ENCODE measurements at places on chromosomes 2 and 18.

GRCh38 chr2:24546669-24547068 is 55.6 kb downstream of the NCOA1 start:
- no peak for DNase-seq

- no peak for DNase-seq
These were observed 516.6 kb upstream of the NXPH2 start for GRCh38 chr2:139296672-139297209.

- no peak for DNase-seq
These were observed 351.6 kb downstream of the EIPR1 start for GRCh38 chr2:3025984-3026383.

DNA sequence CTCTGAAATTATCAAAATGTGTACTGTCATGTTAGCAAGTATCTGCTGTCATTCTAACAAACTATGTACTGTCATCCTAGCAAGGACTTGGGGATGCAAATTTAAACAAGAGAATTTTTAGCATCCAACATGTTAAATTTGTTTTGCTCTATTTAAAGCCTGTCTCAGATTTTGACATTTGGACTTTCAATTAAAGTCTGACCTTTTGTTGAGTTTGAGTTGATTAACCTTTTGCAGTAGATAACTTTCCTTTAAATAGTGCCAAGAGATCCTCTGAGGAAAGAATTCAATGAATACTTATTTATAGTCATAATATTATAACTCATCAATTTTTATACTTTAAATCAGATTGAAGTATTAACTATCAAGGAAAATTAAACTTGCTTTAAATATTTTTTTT is 80.2 kb downstream of the TDRD15 start:
- no peak for DNase-seq

- no peak for DNase-seq
These were observed 8.2 kb upstream of the SLC39A10 start for GRCh38 chr2:195648787-195649186.

DNA sequence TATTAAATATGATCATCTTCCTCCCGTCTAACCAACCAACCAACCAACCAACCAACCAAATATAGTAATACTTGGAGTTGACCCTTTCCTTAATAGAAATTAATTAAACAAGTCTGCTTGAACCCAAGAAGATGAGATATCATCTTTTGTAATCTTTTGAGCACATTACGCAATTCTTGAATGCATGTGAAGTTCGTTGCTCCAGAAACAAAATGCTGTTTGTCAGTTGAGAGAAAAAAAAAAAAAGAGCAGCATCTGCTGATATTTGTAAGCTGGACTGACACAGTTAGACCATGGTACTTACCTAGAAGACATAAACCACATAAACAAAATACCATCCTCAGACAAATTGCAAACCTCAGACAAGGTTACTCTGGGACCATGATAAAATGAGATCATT is 9.2 kb upstream of the SERPINB2 start:
- DNase-seq: no peak

- DNase-seq: no peak
These were observed 984.5 kb upstream of the CDH2 start for GRCh38 chr18:29161429-29161828.

DNA sequence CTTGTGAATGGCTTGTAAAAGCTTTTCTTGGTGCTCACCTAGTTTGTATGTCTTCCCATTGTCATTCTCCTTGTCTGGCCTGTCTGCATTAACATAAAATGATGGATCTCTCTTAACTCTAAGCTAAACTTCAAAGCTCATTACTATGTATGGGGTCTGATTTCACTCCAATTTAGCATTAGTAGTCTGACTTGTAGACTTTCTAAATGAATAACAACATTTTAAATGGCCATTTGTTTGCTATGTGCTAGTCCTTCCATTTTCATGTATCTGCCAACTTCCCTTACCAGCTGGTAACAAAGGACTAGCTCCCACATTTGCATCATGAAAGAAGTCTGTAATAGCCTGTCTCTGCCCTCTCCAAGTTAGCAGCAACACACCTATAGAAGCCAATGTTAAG is 324.2 kb upstream of the RGPD4 start:
- no peak for DNase-seq

DNA sequence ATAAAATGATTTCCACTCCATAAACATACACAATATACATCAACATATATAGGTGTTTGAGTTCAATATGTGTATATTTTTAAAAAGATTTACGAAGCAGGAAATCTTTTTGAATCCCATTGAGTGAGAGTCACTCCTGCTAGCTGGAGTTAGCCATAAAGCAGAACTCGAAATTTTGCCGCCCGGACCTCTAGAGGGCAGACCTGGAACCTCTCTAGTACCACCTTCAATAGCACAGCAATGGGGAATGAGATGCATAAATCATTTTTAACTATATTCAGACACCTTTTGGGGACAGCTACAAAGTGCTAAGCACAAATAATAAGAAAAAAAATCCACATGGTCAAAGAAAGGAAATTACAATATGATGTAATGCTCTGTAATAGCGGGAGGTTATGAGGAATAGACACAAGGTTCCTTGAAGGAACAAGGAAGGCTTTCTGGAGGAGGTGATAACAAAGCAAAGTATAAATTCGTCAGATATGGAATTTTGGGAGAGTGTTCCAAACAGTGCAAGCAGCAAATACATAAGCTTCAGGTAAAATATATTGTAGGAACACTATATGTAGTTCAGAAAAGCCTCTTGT is 533.4 kb downstream of the ERBB4 start:
- DNase-seq: no peak

- DNase-seq: no peak
These were observed 28.2 kb downstream of the ABCG5 start for GRCh38 chr2:43810452-43810851.

DNA sequence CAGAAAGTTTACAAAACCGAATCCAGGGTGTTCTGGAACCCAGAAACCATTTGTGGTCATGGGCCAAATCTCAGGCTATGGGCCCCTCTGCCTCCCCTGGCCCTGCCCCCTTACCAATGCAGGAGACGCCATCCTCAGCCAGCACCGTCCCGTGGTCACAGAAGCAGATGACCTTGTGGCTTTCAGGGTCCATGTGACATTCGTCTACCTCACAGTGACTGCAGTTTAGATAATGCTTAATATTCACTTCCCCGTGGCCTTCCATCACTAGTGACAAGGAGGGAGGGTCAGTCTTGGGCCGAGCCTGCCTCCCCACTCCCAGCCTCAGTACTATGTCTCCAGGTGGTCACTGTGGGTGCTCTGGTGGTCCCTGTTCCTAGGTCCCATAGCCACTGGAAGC is 111.6 kb downstream of the CLIP4 start:
- DNase-seq: no peak

DNA sequence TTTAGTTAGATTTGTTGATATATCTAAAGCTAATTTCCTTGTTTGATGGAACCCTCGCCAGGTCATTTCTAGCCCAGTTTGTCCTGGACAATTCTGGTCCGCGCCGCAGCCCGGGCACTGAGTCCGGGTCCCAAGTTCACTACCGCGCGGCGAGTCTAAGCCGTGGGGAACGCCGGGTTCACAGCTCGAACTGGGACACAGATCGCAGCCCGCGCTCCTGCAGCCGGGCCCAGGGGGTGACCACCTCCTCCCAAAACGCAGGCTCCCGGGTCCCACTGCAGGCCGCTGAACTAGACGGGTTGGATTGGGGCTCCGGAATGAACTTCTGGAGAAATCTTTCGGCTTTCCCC is 681 bp downstream of the ACADL start:
- DNase-seq: no peak

- no peak for DNase-seq
These were observed 73.6 kb upstream of the CYP1B1 start for GRCh38 chr2:38149531-38149930.

GRCh38 chr2:131125195-131125757 is 20.1 kb downstream of the PLEKHB2 start:
- DNase-seq: no peak

DNA sequence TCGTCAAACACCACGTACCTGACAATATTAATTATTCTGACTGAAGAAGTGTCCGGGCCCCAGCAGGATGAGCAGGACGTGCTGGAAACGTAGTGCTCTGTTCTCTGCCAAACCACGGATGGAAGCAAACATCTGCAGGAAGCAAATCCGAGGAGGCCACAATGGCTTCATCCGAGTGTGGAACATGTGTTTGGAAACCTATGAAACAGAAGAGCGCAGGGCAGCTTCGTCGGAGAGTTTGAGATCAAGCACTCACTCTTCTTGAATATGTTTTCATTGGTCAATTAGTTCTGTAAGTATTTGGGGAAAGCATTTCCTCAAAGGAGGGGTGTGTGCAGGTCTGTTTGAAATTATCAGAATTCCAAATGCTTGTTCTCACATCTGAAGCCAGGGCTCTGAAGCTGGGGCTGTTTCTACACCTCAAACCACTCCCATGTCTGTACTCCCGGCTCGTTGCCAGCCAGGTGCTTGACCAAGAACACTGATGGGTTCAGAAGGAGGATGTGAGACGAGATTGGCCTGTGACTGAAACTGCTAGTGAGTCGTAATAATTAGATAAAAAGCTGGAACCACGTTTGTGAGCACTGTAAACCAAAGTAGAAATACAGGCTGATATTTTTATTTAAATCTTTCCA is 356.6 kb upstream of the SALL3 start:
- no peak for DNase-seq

DNA sequence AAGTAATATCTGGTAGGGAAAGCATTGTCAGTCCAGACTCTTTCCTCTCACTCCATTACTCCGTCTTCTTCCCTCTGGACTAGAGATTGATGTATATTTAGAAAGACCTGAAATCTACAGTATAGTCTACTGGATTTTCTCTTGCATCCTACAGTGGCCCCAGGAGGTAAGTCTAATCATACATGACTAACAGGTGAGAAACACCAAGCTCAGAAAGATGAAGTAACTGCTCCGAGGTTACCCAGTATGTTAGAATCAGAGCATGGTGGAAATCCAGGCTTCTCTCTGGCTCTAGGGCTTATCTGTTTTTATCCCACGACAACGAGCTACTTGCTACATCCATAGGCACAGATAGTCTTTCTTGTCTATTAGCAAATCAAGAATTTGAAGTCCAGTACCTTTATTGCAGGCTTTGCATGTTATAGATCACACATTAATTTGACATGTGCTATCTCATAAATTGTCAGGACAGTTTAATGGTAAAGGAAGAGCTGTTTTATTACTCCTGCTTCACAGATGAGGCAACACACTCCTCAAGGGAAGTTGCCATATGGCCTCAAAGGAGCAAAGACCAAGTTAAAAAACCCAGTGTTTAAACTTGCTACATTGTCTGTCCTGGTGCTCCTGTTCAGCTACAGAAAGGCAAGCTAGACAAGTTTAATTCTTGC is 484.3 kb downstream of the THSD7B start:
- no peak for DNase-seq

DNA sequence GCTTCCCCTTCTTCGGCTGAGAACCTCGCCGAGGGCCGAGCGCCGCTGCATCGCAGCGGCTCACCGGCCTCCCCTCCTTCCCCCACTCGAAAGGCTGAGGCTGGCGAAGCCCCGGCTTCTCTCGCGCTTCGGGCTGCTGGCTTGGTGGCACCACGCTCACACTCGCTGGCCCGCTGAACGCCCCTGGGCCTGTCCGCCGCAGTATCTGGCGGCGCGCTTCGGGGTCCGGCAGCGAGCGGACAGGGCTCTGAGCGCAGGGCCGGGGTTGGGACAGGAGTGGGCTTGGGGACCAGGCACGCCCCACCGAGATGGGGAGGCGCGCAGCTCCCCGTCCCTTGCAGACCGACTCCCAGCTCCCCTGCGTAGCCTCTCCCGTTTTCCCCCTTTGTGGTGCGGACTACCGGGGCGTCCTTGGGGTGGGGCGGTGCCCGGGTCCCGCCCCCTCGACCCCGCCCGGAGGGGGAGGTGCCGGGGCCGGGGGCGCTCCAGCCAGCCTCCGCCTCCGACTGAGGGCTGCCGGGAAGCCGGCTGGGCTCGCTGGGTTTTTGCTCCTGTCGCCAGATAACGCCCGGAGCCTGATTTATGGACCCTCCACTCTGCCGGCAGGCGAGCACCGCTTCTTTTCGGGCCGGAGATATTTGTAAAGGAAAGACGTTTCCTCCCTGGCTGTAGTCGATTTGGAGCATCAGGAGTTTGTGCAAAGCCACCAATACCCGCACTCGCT is 3.8 kb downstream of the GBX2 start:
- no peak for DNase-seq

- no peak for DNase-seq
These were observed 44.8 kb upstream of the CNGA3 start for GRCh38 chr2:98301469-98301868.

DNA sequence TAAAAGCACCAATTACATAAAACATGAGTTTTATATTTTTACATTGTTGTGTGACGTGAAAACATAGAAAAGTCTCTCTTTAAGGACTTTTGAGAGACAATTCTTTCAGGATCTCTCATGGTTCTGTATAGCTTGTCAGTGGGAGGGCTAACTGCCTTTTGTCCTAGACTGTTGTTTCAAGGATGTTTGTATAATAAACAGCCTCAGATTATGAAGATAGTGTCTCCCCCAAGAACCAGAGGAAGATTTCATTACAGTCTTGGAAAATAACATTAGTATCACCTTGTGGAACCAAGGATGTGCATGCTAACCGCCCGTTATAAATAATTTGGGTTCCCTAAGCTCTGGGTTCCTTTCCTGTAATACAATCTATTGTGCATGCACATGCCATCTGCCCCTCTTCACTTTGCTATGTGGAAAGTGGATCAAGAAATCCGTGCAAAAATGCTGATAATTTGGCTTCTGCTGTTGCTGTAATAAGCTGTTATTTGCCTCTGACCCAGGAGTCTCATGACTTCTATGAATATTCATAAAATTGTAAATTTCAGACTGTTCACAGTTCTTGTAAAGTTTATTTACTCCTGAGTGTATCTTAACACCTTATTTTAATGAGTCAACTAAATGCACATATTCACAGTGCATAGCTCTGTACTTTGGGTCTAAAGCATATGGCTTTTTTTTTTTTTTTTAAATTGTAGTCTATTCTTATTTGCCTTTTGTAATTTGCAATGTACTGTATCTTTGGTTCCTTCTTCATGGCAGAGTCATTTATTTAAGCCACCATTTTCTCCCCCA is 265.5 kb downstream of the PTH2R start:
- DNase-seq: no peak

DNA sequence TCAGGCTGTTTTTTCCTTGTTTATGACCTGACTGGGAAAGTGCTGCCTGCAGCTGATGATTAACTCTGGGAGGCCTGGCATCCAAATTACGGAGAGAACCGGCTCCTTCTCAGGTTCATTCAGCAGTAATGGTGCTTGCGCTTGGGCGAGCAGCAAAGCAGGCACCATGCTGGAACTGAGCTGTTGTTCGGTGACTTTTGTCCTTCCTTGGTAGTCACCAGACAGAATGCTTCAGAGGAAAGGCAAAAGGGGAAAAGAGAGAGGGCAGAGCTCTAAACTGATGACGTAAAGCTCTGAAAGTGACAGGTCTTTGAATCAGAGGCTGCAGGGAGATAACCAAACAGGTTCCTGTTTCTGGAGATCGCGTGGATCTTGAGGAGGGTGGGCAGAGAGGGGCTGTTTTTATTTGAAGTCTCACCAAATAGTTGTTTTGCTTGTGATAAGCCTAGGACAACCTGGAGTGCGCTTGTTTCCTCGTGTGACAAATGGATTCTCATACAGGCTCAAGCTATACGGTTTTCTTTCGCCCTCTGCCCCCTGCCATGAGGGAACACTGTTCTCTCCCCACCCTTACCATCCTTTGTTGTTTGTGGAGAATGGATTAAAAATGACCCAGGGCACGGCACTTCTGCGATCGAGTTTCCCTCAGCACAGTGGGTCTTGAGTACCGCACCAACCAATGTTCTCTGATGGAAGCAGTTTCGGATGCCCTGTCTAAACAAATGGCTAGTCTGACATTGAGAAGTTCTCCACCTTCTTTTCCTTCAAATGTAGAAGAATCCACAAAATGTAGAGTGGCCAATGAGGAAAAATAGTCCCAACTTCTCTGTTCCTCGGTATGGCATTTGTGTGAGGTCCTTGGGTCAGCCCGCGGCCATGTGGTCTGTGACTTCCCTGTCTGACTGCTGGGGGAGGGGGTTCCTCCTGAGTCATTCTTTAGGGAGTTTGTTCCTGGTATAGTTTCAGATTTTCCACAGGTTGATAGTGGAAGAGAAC is 1.3 kb downstream of the RASGRP3 start:
- DNase-seq: no peak

All from non-pigmented ciliary epithelial cell (primary cell).